ENCODE measurements at places on chromosomes 11 and 22. TPM values are rescaled to one million over a fixed set of nuclear protein-coding genes. Genes with fewer than 3 reads are reported as not detected.

GRCh38 chr11:47924184-47924691, 56.1 kb upstream of the PTPRJ start:
- no peak for DNase-seq

- no peak for DNase-seq
Observed at GRCh38 chr22:43401661-43402060, 10.2 kb upstream of the MPPED1 start.

MS4A6E gene
- not detected for total RNA-seq

DNA sequence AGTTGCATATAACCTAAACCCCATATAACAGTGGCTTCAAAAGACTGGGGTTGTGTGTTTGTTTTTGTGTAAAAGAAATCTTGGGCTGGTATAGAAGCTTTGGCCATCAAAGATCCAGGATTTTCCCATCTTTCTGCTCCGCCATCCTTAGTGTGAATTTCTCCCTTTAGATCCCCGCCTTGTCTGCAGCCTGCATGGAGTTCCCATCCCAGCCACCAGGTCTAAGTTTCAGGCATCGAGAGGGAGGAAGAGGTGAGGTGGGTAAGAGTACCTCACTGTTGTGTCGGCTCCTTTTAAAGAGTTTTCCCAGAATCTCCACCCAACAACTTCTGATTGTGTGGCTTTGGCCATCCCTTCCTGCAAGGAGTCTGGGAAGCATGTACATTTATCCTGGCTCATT, 195.5 kb upstream of the SORL1-AS1 start:
- no peak for DNase-seq

BBOX1 gene
- total RNA-seq: 2.4 TPM

Measured in frontal cortex (tissue), 4 donors.